ENCODE measurements at places on chromosomes 1 and 21. TPM values are rescaled to one million over a fixed set of nuclear protein-coding genes. Genes with fewer than 3 reads are reported as not detected.

The ITGB2 gene
- total RNA-seq: 19.7 TPM

The SPOCD1 gene
- total RNA-seq: 48.9 TPM

The GJA8 gene
- total RNA-seq: not detected

The EFNA3 gene
- total RNA-seq: 1.6 TPM

The PRDM15 gene
- total RNA-seq: 5.9 TPM

The LRRC40 gene
- 22.1 TPM for total RNA-seq

The C1orf141 gene
- total RNA-seq: not detected

The SYNC gene
- 116 TPM for total RNA-seq

The SYDE2 gene
- total RNA-seq: 8.6 TPM

The MCOLN3 gene
- total RNA-seq: 13.7 TPM

The MARK1 gene
- total RNA-seq: 0.78 TPM

The NCSTN gene
- total RNA-seq: 116 TPM

The CLEC20A gene
- not detected for total RNA-seq

The FCMR gene
- total RNA-seq: 0.65 TPM

The ZNF644 gene
- 71.1 TPM for total RNA-seq

The C8B gene
- not detected for total RNA-seq

The KPRP gene
- not detected for total RNA-seq

The GIPC2 gene
- 0.13 TPM for total RNA-seq

The FHAD1 gene
- 0.11 TPM for total RNA-seq

The AJAP1 gene
- not detected for total RNA-seq

The CSMD2 gene
- 9.3 TPM for total RNA-seq

The LAMC2 gene
- 4.8 TPM for total RNA-seq

The RNF186 gene
- total RNA-seq: not detected

The SLC6A9 gene
- total RNA-seq: 9.0 TPM

The MPL gene
- not detected for total RNA-seq

The PDZK1IP1 gene
- total RNA-seq: not detected
